NCI-H187 (cell line): ENCODE measurements at places on chromosomes 4 and X.

DNA sequence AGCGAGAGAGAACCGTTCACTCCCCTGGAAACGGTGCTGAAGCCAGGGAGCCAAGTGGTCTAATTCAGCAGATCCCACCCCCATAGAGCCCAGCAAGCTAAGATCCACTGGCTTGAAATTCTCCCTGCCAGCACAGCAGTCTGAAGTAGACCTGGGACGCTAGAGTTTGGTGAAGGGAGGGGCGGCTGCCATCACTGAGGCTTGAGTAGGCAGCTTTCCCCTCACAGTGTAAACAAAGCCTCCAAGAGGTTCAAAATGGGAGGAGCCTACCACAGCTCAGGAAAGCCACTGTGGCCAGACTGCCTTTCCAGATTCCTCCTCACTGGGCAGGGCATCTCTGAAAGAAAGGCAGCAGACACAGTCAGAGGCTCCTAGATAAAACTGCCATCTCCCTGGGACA, 37.8 kb upstream of the CDS1 start:
- no peak for DNase-seq

DNA sequence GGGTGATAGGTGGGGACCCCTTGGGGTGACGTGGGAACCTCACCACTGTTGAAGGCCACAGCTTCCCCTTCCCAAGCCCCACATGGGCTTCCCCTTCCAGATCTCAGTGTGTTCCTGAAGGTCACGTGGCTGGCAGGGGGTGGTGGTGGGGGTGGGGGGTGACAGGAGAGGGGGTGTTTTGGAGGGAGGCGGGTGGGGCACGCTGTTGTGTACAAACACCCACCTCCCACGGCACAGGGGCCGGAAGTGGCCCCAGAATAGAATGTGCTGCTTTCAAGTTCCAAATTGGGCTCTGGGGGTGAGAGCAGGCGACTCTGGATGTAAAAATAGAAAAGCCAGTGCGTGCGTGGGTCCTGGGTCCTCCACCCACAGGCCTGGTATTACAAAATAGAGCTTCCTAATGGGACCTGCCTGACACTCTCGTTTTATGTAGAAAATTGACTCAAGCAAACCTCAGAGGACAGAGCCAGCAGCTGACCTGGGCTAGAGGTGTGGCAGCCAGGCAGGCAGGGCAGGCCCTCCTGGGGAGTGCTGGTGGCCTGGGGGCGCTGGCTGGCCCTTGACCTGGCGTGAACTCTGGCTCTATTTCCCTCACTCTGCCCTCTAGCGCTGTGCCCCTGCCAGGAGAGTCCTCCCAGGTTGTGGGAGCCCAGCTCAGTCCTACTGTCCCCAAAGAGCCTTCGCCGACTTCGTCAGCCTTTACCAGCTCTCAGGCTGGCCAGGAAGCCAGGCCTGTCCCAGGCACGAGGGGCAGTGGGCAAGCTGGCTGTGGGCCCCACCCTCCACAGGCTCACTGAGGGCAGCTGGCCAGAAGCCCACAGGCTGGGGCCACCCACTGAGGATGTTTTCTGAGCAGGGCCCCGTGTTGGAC, 5.4 kb upstream of the SH3BP2 start:
- DNase-seq: no peak

DNA sequence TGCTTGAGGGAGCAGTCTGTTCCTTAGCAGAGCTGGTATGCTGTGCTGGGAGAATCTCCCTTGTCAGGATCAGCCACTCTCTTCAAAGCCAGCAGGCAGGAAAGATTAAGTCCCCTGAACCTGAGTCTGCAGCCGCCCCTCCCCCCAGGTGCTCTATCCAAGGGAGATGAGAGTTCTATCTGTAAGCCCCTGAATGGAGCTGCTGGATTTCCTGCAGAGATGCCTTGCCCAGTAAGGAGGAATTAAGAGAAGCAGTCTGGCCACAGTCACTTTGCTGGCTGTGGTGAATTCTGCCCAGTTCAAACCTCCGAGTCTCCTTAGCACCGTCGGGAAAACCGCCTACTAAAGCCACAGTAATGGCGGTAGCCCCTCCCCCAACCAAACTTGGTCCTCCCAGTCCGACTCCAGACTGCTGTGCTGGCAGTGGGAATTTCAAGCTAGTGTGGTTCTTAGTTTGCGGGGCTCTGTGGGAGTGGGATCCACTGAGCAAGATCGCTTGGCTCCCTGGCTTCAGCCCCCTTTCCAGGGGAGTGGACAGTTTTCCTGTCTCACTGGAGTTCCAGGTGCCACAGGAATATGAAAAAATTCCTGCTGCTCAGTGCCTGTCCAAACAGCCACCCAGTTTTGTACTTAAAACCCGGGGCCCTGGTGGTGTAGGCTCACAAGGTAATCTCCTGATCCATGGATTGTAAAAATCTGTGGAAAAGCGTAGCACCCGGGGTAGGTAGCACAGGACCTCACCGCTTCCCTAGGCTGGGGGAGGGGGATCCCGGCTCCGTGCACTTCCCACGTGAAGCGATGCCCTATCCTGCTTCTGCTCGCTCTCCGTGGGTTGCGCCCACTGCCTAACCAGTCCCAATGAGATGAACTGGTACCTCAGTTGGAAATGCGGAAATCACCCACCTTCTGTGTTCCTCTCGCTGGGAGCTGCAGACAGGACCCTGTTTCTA, 38.0 kb downstream of the RAB28 start:
- no peak for DNase-seq

- no peak for DNase-seq
Observed at GRCh38 chr4:59553721-59554091, 1646.4 kb upstream of the ADGRL3 start.

GRCh38 chrX:136271300-136271699, 20.1 kb upstream of the MAP7D3 start:
- DNase-seq: no peak

- DNase-seq: no peak
Observed at GRCh38 chr4:87049508-87049907, 114.7 kb downstream of the AFF1 start.

DNA sequence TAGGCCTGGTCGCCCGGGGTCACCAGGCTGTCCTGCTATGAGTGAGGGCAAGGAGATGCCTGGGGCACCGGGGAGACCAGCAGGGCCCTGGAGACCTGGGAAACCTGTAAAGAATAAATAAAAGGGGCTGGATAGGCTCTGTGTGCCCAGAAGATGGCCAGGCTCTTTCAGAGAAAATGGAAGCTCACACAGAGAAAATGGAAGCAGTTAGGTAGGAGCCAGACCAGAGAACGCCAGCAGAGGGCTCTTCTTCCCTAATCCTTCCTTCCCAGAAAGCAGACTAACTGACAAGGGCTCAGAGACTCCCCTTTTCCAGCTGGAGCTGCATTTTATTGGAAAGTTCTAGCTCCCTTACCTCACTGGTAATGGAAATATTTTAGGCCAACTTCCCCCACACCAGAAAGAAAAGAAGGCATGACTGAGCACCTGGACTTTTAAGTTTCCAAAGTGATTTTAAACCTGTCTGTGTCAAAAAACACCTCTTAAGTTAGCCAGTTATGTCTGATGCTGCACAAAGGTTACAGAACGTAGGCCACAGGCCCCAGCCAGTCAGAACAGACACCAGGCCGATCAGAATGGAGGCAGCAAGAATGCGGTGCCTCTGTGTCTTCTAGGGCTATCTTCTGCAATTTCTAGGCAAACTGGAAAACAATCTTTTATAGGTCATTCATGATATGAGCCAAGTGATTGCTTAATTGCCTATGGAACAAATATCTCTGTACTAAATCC, 74.0 kb downstream of the ATG4A start:
- DNase-seq: no peak

DNA sequence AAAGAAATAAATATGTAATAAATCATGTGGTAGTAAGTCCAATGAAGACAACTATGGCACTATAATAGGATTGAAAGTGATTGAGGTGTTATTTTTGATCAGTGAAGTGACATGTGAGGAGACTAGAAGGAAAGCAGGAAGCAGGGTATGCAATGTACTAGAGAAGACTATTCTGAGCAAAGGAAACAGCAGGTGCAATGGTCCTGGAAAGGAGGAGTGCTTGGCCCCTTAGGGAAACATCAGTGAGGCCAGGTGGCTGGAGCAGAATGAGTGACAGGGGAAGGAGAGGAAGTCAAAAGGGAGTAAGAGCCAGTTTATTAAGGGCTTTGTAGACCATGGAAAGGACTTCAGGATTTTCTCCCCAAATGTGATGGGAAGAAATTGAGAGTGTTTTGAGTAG, 207.6 kb upstream of the HCCS start:
- DNase-seq: no peak

- DNase-seq: no peak
Observed at GRCh38 chrX:40104985-40105834, 7.5 kb upstream of the BCOR start.

- DNase-seq: no peak
Observed at GRCh38 chr4:182807767-182808548, 109.2 kb downstream of the DCTD start.

- DNase-seq: peak; percentile 75
Observed at GRCh38 chrX:70434352-70434866, 10.2 kb upstream of the DLG3 start.

GRCh38 chr4:8916351-8916885, 44.8 kb upstream of the HMX1 start:
- DNase-seq: no peak

DNA sequence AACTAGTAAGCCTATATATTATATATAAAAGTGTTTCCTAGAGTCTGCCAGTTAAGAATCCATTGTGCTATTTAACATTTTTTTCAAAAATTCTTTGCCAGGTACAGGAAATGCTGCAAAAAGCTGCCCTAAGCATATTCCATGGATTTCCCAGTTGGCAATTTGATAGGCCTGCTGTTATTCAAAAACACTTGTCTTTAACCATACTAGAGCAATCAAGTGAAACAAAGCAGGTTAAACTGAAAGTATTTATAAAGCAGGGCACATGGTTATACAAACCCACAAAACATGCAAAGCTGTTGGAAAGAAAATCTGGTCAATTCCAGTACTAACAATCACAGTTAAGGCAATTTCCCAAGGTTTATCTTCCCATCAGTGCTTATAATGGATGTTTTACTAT, 159.9 kb downstream of the UNC5C start:
- DNase-seq: no peak

DNA sequence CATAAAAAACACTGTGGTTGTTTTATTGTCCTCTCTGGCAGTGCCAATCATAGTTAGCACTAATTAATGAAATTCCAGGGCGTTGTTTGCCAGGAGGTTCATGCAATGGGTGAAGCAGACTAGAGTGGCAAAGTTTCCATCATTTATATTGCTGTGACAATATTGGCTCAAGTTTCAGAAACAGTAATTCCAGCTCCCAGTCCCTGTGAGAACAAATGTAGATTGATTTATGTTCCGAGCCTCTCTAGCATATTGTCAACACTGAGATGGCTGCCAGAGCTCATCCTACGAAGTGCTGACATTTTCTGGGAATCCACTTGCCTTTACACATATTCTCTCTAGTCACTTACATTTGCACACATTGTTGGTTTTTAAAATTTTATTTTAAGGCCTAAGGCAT, 440.0 kb upstream of the IGFBP7 start:
- no peak for DNase-seq

GRCh38 chr4:142377342-142378091, 468.6 kb downstream of the INPP4B start:
- no peak for DNase-seq

GRCh38 chr4:129144755-129145206, 48.8 kb downstream of the C4orf33 start:
- no peak for DNase-seq

GRCh38 chr4:183295711-183296110, 24.4 kb downstream of the CLDN22 start:
- no peak for DNase-seq

DNA sequence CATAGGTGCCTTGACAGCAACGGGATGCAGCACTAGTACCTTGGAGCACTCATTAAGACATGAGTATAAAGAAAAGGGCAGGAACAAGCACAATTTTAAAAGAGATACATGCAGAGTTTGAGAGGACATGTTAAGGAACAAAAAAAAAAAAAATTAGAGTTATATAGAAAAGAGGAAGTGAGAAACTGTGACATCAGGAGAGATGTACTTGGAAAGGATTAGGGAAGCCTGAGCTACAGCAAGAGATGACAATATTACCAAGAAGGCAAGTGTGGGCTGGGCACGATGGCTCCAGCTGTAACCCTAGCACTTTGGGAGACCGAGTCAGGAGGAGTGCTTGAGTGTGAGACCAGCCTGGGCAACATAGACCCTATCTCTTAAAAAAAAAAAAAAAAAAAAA, 37.4 kb downstream of the GPR143 start:
- DNase-seq: no peak

DNA sequence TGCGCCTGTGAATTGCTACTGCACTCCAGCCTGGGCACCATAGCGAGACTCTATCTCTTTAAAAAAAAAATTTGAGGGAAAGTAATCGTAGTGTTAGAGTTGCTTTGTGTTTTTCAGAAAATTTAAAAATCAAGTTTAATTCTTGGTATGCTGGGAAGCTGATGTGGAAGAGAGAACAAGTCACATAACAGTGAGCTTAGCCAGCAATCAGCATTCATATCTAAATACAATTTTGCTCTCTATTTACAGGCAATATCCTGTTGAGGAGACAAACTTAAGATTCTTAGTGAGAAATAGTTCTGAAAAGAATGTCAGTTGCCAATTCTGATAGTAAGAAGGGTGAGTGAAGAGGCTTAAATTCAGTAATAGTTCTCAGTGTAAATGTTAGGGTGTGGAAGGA, 9.6 kb upstream of the NDUFC1 start:
- DNase-seq: no peak

- DNase-seq: no peak
Observed at GRCh38 chrX:150771116-150771515, 77.9 kb downstream of the MTMR1 start.

DNA sequence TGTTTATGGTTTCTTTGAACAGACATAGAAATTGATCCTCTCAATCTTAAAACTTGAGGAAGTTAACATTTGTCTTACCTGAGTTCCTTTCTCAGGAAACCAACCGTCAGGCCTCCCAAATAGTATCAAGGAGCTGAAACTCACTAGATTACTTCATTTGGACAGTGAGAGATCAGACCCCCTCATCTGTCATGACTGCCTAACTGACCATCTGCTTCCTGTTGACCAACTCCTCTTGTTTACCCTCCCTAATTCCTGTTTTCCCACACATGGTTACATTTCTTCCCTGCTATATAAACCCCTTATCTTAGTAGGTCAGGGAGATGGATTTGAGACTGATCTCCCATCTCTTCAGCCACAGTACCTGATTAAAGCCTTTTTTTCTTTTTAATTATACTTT, 46.2 kb upstream of the NMU start:
- no peak for DNase-seq

DNA sequence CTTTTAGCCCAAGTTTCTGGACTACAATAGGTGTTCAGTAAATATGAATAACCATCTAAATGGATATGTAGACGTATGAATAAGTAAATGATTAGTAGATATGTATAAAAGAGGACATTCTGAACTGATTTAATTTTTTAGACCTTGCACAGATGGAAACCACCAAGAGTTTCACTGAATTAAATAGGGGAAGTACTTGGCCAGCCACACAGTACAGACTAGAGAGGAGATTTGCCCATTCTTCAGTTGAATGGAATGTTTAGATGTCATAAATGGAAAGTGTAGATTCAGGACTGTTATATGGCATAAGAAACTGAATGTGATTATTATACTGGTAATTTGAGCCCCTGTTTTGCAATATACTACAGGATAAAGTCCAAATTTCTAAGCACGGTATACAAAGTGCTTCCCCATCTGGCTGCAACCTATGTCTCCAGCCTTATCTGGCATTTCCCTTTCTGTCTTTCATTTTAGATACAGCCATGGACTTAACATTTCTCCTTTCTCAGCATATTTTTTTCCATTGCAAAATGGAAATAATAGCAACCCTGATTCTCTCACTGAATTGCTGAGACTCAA, 137.8 kb upstream of the HS3ST1 start:
- DNase-seq: no peak

- no peak for DNase-seq
Observed at GRCh38 chr4:103008875-103009729, 10.4 kb downstream of the SLC9B1 start.

- no peak for DNase-seq
Observed at GRCh38 chrX:100829730-100830129, 9.5 kb downstream of the CSTF2 start.
